ENCODE measurements at places on chromosomes 6 and 20. TPM values are rescaled to one million over a fixed set of nuclear protein-coding genes. Genes with fewer than 3 reads are reported as not detected.

CPNE5 gene
- 13.2 TPM for polyA plus RNA-seq

CNR1 gene
- polyA plus RNA-seq, result 1.5 TPM

FKBP1C gene
- polyA plus RNA-seq, result 2.1 TPM

SRMS gene
- not detected for polyA plus RNA-seq

LHFPL5 gene
- not detected for polyA plus RNA-seq

DOK5 gene
- 9.7 TPM for polyA plus RNA-seq

PET117 gene
- polyA plus RNA-seq, result 17.0 TPM

DNA sequence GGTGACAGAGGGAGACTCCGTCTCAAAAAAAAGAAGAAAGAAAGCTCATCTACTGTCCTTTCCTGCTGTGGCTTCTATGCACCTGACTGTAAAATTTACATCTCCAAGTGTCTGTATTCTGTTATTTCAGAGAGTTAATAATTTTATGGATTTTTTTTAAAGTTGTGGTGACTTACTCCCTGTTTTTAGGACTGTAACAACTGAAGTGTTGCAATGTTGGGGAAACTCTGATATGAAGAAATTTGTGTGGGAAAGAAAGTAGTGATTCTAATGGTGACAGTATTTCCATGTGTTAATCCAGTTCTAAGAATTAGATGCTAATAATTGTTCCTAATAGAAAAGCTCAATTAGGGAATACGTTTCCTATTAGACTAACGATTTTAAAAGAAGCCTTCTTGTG, 27.4 kb downstream of the STX11 start:
- no peak for DNase-seq

DNA sequence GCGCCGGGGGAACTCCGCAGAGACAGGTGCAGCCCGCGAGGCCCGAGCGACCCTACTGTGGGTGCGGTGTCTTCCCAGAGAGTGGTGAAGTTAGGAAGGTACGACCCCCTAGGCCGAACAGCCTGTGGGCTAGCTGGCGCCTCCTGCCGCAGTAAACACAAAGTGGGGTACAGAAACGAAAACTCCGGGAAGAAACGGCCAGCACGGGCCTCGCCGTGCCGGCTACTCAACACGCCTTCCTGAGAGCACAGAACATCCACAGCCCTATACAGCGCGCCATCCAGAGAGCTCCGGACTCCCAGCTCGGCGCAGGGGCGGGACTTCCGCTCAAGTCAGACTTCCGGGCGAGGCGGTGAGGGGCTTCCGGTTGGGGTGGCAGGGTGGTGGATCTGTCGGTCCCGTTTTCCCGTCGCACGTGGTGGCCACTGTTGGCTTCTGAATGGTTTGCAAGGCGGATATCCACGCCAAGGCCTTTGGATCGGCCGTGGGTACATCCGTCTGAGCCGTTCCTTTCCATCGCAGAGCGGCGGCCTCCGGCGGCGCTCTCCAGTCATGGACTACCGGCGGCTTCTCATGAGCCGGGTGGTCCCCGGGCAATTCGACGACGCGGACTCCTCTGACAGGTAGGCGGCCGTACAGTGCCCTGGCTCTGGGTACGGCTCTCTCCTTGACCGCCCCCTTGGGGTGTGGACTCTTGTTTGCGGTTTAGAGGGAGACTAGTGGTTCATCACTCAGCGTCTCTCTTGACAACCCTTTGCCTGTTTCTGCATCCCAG, at the start of the genes CAGE1 and RIOK1:
TSS of gene CAGE1 (minus strand) at position 292 of the 775 bp plus-strand sequence. CDS start 2,569 bp downstream, outside the sequence.
TSS of gene RIOK1 (plus strand) at position 358 of the 775 bp plus-strand sequence. CDS start at position 553, 195 bp downstream.
- peak; percentile 95 for DNase-seq

DNA sequence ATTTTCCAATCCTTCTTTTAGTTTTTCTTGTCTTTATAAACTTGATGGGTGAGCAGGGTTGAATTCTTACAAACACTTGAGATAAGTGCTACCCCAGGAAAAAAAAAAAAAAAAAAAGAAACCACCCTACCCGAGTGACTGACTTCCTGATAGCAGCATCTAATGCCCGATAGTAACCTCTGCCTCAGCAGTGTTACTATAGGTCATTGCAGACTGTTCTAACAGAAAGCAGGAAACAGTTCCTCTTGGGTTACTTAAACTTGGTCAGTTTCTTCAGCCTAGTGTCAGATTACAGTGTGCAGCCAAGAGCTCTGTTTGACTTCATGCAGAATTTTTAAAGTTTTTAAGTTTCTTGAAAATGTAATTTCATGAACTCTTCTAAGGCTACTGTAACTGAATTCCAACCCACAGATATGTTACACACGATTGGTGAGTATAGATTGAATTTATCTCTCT, 2.1 kb downstream of the MYLIP start:
- peak; percentile 80 for DNase-seq

- no peak for DNase-seq
Measured at GRCh38 chr20:55166063-55166462, 690.7 kb downstream of the DOK5 start.

GRCh38 chr6:150452428-150453243, 83.8 kb downstream of the IYD start:
- DNase-seq, result no peak

DNA sequence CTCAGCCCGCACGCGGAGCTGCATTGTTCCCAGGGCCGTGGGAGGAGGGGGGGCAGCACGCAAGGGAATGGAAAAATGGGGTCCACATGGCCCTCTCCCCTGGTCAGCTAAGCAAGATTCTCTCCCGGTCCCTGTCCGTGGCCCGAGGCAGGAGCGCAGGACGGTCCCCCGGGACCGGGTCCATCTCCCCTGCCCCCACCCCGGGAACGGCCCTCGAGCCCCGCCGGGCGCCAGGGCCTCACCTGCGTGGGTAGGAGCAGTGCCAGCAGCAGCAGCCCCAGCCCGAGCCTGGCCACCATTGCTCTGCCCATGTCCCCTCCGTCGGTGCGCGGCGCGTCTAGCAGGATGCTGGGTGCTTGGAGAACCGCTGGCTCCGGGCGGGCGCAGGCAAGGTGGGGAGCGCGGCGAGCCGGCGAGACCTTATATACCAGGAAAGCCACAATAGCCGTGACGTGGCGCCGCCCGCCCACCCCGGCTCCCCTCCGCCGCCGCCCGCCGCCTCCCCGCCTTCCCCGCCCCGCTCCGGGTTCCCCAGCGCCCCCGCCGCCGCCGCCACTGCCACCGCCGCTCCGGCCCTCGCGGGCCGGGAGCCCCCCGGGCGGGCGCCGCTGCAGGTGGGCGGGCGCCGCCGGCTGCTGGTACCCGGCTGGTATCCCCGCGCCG, at the start of gene CD24:
TSS of gene CD24 (minus strand) at position 394 of the 663 bp plus-strand sequence. CDS start at position 311, 83 bp downstream.
- peak; percentile 62 for DNase-seq

- no peak for DNase-seq
Measured at GRCh38 chr20:38275815-38276550, 15.4 kb upstream of the KIAA1755 start.

GRCh38 chr6:111242452-111242851, 155.1 kb downstream of the SLC16A10 start:
- no peak for DNase-seq

DNA sequence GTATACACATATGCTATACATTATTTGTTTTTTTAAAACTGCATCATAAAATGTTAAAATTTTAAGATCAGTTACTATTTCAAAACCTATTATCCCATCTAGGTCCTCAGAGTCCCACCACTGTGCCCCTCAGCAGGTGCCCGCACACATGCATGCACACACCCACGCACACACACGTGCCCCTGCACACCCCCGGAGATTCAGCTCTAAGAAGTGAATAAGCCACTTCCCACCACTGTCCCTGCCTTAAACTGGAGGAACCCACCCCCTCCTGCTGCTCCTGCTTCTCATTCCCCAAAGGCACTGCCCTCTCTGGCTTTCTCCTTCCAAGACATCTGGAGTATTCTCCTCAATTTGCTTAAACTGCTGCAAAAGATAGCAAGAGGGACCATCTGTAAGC, 5.4 kb upstream of the FAM210B start:
- no peak for DNase-seq

- DNase-seq, result no peak
Measured at GRCh38 chr20:14434384-14435136, 97.1 kb upstream of the FLRT3 start.

- no peak for DNase-seq
Measured at GRCh38 chr6:1491591-1492319, 102.4 kb downstream of the FOXF2 start.

- DNase-seq, result no peak
Measured at GRCh38 chr20:59765599-59766177, 161.3 kb downstream of the PHACTR3 start.

DNA sequence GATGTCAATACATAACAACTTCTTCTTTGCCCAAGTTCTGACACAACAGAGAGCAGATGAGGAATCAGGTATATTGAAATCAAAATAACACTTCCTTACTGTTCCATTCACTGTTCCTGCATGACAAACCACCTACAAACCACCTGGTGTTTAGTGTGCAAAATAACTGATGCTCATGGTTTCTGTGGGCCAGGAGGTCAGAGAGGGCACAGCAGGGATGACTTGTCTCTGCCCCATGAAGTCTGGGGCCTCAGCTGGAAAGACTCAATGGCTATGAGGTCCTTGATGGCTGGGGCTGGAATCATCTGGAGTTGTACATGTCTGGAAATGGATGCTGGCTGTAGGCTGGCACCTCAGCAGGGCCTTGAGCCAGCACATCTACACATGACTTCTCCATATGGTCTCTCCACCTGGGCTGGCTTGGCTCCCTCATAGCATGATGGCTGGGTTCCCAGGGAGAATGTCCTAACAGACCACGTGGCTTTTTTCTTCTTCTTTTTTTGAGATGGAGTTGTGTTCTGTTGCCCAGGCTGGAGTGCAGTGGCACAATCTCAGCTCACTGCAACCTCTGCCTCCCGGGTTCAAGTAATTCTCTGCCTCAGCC, 7.4 kb upstream of the COX4I2 start:
- no peak for DNase-seq

GRCh38 chr6:134186355-134186754, 131.6 kb downstream of the SGK1 start:
- no peak for DNase-seq

GRCh38 chr20:50121858-50122271, 8.9 kb upstream of the UBE2V1 start:
- no peak for DNase-seq

DNA sequence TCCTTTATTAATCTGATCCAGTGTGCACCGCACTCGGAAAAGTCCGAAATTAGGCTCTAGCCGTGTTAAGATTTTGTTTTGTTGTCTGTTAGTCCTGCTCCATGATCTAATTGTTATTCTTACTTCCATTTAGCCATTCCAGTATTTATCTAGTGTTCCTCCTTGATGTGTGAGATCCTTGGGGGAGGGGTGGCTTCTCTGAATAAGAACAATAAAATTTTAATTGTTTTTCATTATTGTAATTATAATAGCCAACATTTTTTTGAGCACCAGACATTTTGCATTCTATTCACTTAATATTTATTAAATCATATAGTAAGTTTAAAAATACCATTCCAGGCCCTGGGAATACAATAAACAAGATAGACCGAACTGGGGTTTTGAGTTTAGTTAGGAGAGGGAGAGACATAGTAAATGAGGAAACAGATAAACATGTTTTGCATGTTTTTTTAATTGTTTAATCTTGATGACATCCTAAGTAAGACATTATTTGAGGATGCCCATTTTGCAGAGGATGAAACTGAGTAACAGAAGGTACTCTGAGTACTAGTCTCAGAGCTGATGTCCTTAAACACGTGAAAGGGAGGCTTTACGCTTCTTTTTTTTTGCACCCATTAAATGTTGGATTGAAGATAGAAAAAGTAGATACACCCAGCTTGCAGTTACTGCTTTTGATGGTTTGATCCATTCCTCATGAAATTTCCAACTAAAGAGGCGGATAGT, 1.2 kb downstream of the CBFA2T2 start:
- no peak for DNase-seq

- no peak for DNase-seq
Measured at GRCh38 chr6:23111984-23112383, 542.6 kb downstream of the HDGFL1 start.

Data from left kidney (tissue), 8 donors.